ENCODE measurements at places on chromosomes 2 and 18. TPM values are rescaled to one million over a fixed set of nuclear protein-coding genes. Genes with fewer than 3 reads are reported as not detected.
A peak's percentile ranks its signal among the peaks of the same experiment; 100 is the strongest.

- DNase-seq = no peak
These were observed 21.3 kb downstream of the PPP3R1 start for GRCh38 chr2:68231061-68231372.

DNA sequence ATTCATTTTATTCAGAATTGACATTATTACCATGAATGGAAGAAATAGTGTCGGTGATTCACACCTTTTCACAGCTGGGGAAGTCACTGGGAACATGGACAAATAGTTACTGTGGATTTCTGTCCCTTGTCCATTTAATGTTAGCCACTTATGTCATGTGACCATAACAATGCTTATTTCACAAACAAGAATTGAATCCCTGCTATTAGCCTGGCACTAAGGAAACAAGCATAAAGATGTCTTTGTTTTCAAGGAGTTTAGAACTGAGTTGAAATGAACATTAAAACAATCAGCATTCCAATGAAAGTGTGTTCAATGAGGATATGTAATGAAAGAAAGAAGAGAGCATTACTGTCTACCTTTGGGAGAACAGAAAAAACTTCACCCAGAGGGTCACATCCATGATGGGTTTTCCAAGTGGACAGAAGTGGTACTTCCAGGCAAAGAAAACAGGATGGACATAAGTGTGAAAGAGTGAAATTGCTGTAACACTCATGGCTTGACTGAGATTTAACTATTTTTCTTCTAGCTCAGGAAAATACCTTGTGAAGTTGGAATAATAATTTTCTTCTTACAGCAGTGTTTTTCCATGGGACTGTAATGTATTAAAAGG, 324.5 kb upstream of the UBE2E3 start:
- DNase-seq = no peak

RAB11FIP5 gene
- total RNA-seq = 20.9 TPM

- no peak for DNase-seq
These were observed 40.2 kb downstream of the METTL21A start for GRCh38 chr2:207584952-207585351.

TCF7L1 gene
- total RNA-seq = 4.6 TPM

- no peak for DNase-seq
These were observed 500.4 kb downstream of the SLC4A3 start for GRCh38 chr2:220127876-220128275.

DNA sequence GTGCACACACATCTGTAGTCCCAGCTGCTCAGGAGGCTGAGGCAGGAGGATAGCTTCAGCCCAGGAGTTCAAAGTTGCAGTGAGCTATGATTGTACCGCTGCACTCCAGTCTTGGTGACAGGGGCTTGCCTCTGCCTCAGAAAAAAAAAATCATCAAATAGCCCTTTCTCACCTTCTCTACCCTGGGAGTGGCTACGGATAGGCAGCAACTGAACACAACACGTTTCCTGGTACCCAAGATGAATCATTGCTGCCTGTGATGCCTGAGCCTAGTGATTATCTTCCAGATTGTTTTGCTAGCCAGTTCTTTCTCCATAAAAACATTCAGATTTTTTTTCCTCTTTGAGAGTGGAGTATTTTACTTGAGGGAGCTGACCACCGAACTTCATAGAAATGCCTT, 13.5 kb downstream of the INPP4A start:
- no peak for DNase-seq

MC5R gene
- not detected for total RNA-seq

DNA sequence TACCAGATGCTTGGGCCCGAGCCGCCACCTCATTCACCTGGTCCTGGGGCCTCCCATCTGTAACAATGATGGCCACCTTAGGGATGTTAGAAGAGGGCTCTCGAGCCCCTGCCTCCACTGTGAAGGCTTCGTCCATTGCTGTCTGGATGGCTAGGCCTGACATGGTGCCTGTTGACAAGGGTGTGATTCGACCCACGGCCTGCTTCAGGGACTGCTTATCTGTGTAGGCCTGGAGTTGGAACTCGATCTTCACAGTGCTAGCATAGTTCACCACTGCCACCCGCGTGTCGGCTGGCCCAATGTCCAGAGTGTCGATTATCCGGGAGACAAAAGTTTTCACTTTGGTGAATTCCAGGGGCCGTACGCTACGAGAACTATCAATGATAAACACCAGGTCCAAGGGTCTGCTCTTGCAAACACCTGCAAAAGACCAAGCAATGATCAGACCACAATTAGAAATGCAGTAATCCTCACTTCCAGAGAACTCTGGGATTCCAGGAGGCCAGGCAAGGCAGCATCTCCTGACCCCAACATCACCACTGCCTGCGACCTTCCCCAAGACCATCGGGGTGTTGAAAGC, 6.5 kb downstream of the MATN3 start:
- DNase-seq = no peak

FRZB gene
- 3.7 TPM for total RNA-seq

DNA sequence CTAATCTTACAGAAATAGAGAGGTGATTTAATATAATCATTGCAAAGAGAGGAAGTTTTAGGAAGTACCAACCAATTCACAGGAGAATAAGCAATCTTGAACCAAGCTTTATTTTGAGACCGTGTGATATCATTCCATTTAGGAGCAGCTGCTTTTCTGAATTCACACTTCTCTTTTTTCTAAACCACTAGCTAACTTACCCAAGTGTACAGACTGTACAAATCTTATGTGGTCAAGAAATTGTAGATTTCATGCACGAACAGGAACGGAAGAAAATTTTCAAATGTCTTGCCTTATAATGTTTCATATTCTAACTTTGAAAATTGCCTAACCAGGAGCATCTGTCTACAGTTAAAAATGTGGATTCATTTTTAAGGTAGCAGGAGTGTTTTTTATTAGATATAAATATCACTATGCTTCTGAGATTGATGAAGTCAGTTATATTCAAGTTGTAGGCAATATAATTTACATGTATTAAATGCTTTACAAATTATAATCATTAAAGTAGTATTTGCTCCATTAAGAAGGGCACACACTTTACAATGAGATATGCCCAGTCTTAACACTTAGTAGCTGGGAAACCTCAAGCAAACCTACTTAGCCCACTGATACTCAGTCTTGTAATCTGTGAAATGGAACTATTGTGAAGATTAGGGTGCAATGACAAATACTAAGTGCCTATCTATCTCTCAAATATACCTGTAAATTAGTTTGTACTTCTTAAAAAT, 302.2 kb upstream of the STON1 start:
- no peak for DNase-seq

CHRND gene
- total RNA-seq = not detected

CAPN13 gene
- not detected for total RNA-seq

- DNase-seq = no peak
These were observed 63.3 kb upstream of the TMEM182 start for GRCh38 chr2:102698369-102699111.

GRCh38 chr2:23637011-23637778, 252.2 kb downstream of the KLHL29 start:
- DNase-seq = no peak

KCNE4 gene
- 1.0 TPM for total RNA-seq

- no peak for DNase-seq
These were observed 145.3 kb upstream of the MEX3C start for GRCh38 chr18:51342815-51343214.

BCL11A gene
- 23.6 TPM for total RNA-seq

- DNase-seq = no peak
These were observed 110.9 kb downstream of the FAM210A start for GRCh38 chr18:13615432-13615861.

GRCh38 chr18:24831871-24832665, 371.6 kb downstream of the HRH4 start:
- DNase-seq = no peak

TLX2 gene
- not detected for total RNA-seq

AQP12B gene
- total RNA-seq = not detected

DNA sequence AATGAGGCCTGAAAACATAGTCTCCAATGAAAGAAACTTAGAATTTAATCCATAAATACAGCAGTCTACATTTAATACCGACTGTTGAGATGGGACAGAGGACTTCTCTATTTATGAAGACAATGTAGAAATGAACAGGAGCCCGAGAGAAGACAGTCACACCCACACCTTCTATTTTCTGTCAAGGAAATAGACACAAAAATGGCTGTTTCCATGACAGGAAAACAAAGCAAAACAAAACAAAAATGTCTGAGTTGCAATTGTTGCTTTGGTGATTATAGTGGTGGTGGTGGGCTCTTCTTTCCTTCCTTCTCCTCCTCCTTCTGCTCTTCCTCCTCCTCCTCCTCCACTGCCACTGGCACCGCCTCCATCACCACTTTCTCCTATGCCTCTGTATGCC, 72.3 kb upstream of the CCDC68 start:
- DNase-seq = no peak

GRCh38 chr18:71878226-71878625, 665.9 kb downstream of the CBLN2 start:
- DNase-seq = no peak

PNKD gene
- total RNA-seq = 74.6 TPM

GRCh38 chr2:53289309-53290006, 478.1 kb upstream of the CHAC2 start:
- no peak for DNase-seq

GRCh38 chr2:19664646-19665045, 237.1 kb downstream of the TTC32 start:
- DNase-seq = no peak

- DNase-seq = no peak
These were observed 132.2 kb upstream of the SMAD7 start for GRCh38 chr18:49082714-49083688.

- peak; percentile 99 for DNase-seq
These were observed at the start of gene HNRNPLL for GRCh38 chr2:38602732-38603401. HNRNPLL (minus strand) TSS chr2:38602928; CDS start chr2:38602626, 302 bp downstream.

AGFG1 gene
- 62.9 TPM for total RNA-seq

INPP5D gene
- total RNA-seq = 5.9 TPM

DNA sequence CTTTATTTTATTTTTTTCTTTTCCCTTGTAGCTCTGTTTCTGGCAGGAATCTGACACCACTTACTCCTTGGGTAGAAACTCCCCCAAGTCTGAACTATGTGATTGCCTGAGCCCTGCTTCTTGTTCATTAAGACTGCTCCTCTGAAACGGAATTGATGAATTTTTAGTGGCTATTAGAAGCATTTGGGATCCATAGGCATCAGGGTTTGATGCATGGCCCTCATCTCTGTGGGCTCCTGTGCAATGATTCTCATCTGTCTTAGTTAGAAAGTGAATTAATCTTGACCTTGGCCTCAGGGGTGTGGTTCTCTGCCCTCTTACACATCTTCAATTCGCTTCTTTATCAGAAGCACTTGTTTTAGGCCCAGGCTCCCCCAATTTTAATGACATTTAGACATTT, 31.0 kb upstream of the DARS1 start:
- no peak for DNase-seq

- DNase-seq = no peak
These were observed 153.6 kb upstream of the DSEL start for GRCh38 chr18:67670024-67670543.

- no peak for DNase-seq
These were observed 34.7 kb downstream of the UNC80 start for GRCh38 chr2:209806318-209806717.

- DNase-seq = no peak
These were observed 18.2 kb downstream of the IGFBP2 start for GRCh38 chr2:216651351-216651881.

DNA sequence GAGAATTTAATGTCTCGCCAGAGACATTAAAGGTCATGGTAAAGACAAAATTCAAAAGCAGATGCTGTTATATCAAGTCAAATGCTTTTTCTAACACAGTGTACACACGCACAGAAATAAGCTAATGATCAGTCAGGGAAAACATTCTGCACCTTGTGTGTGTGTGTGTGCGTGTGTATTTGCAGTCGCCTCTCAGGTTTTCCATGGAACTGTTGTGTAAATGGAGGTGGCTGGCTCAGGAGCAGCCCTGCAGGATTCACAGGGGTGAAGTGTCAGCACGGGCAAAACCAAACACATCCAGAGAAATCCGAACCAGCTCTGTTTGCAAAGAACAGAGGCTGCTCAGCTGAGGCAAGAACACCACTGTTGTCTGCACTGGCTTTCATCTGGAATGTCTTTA, 76.2 kb upstream of the YWHAQ start:
- no peak for DNase-seq

CIB4 gene
- total RNA-seq = not detected

GRCh38 chr2:54579682-54580620, 123.8 kb downstream of the SPTBN1 start:
- DNase-seq = no peak

- DNase-seq = no peak
These were observed 33.1 kb downstream of the MARCO start for GRCh38 chr2:118975133-118975532.
